GM23338 (cell line): ENCODE measurements at places on chromosomes 13 and 19. TPM values are rescaled to one million over a fixed set of nuclear protein-coding genes. Genes with fewer than 3 reads are reported as not detected.

The NKG7 gene
- polyA plus RNA-seq = not detected in 2 replicates

The NLRP4 gene
- polyA plus RNA-seq = not detected in 2 replicates

The ZNF865 gene
- 2.2 and 2.4 TPM in 2 replicates for polyA plus RNA-seq

The KPNA3 gene
- 26.8 and 30.5 TPM in 2 replicates for polyA plus RNA-seq

The PSG11 gene
- not detected in 2 replicates for polyA plus RNA-seq

The PRR19 gene
- polyA plus RNA-seq = 4.1 and 5.6 TPM in 2 replicates

The LILRA1 gene
- polyA plus RNA-seq = not detected in 2 replicates
